Ovary (tissue), 10 donors: ENCODE measurements at places on chromosomes 5 and 9. TPM values are rescaled to one million over a fixed set of nuclear protein-coding genes. Genes with fewer than 3 reads are reported as not detected.

GRCh38 chr9:129989740-129990139, 53.2 kb downstream of the FNBP1 start:
- no peak for DNase-seq

DNA sequence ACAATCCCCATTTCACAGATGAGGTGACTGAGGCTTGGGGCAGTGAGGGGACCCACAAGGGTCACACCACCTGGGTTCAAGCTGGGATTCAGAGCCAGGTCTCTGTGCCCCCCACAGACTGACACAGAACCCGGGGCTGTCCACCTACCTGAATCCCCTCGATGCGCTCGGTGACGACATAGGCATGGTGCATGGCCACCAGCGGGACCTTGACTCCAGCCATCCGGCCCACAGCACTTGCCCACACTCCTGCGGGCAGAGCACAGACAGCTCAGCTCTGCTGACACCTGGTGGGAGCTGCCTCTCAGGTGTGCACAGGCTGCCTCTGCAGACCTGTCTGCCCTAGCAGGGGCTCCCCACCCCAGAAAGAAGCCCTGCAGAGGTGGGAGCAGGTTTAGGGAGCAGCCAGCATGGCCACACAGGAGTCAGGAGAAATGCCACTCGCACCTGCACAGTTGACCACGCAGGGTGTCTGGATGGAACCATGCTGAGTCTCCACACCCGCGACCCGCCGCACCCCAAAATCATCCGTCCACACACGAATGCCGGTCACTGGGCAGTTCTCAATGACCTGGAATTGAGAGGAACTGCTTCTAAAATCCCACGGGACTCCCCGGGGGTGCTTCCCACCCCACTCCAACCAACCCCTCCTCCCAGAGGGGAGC, 8.4 kb downstream of the SARDH start:
- no peak for DNase-seq

DNA sequence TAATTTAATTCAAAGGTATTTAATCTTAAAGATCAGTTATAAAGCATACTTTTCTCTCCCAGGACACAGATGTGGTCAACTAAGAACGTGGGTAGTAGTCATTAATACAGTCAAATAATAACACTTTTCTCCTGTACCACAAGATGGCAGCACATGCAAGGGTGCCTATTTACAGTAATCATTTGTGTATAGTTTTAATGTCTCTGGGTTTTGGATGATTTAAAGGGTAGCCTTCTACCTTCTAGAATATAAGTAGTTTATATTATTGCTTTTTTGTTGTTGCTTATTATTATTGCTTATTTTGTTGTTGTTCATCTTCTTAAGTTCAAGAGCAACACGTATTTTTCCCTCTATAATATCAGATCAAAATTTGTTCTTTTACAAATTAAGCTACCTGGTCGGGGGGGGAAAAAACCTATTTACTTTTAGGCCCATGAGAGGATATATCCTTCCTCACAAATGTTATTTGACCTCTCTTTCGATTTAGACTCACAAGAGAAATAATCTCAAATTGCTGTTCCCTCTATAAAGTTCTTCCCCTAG, 59.6 kb upstream of the SLC27A6 start:
- DNase-seq, result peak; percentile 36

RGMB gene
- total RNA-seq, result 17.3 TPM

GRCh38 chr9:38195737-38196161, 126.7 kb upstream of the SHB start:
- no peak for DNase-seq

DNA sequence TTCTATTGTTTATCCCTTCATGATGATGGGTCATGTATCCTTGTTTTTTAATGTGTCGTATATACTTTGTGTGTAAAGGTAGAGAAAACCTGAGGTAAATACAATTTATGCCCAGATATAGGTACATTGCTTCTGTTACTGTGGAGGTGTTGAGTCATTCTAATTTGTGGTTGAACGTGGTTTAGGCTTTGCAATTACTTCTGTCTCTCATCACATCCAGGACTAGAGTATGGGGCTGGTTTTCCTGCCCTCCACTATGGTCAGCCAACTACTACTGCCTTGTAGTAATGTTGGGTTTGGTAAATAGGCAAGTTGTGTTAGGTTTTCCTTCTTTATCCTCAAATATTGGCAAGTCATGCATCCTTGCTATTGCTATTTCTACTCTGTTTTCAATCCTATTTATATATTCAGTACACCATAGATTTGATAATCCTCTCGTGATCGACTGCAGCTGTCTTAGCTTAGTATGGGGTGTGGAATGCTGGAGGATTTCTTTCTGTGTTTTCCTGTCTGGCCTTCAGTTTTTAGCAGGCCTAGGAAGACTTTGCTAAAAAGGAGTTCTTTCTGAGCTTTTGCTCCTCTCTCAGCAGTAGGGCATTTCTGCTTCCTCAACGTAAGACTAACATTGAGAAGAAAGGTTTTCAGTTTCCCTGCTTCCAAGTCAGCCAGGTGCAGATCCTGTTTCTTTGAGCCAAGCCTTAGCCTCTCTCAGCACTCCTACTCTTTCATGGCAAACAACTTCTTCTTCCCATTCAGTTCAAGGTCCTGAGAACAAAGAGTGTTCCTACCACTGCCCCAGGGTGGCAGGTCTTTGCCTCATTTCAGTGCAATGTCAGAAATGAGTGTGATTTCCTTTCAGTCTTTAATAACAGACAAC, 844.4 kb upstream of the CDH18 start:
- no peak for DNase-seq
